Amygdala (tissue), 56 donors: ENCODE measurements at places on chromosomes 3 and 15.

DNA sequence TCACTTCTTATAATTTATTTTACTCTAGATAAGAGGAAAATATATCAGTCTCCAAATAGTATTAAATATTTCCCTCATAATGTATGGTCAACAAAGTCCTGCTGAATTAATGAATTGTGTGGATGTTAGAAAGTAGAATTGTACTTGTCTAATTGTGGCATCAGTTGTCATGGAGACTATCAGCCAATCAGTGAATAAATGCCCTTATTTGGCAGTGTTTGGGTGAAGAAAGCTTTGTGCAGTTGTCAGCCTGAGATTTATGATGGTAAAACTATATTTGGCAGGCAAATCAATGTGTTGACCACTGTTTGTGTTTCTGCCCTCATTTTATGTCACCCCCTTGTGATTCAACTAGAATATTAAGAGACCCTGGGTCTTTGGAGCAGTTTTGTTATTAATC is 293.6 kb upstream of the MDFIC2 start:
- DNase-seq: no peak

GRCh38 chr3:122977746-122978466 is 49.7 kb downstream of the SEMA5B start:
- DNase-seq: no peak

DNA sequence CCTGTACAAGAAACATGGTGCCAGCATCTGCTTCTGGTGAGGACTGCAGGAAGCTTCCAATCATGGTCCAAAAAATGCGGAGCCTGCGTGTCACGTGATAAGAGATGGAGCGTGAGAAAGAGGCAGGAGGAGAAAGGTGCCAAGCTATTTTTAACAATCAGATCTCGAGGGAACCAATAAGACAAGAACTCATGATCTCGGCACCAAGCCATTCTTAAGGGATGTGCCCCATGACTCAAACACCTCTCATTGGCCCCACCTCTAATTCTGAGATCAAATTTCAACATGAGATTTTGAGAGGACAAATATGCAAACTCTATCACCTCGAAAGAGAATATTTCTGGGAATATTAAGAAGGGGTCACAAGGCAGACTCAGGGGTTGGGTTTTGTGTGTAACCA is 107.2 kb downstream of the PYDC2 start:
- DNase-seq: no peak

DNA sequence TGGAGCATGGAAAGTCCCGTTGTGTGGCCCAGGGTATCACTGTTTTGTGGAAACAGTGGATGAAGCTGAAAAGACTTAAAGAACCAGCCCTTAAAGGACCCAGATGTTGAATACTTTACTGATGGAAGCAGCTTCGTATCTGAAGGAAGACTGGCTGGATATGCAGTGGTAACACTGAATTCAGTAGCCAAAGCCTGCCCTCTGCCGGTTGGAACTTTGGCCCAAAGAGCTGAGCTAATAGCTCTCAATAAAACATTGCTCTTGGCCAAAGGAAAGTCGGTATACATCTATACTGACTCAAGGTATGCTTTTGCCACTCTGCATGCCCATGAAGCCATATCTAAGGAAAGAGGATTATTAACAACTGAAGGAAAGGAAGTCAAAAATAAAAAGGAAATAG is 885.4 kb downstream of the PDCD6IP start:
- peak; percentile 21 for DNase-seq

DNA sequence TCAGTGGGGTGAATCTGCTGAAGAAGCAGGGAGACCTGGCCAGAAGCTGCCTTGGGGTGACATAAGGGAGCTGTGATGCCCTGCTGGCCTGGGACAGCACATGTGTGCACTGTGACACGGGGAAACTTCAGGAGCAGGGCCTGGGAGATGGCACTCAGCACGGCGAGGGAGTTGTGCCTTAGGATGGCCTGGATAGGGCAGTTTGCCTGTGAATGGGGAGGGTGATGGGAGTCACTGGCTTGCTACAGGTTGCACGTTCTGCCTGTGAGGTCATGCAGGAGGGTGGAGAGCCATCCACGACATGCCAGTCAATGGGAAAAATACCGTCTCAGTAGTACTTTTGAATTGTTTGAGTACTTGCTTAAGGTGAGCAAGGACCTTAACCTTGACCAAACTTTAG is 76.8 kb upstream of the UBE3A start:
- DNase-seq: no peak

DNA sequence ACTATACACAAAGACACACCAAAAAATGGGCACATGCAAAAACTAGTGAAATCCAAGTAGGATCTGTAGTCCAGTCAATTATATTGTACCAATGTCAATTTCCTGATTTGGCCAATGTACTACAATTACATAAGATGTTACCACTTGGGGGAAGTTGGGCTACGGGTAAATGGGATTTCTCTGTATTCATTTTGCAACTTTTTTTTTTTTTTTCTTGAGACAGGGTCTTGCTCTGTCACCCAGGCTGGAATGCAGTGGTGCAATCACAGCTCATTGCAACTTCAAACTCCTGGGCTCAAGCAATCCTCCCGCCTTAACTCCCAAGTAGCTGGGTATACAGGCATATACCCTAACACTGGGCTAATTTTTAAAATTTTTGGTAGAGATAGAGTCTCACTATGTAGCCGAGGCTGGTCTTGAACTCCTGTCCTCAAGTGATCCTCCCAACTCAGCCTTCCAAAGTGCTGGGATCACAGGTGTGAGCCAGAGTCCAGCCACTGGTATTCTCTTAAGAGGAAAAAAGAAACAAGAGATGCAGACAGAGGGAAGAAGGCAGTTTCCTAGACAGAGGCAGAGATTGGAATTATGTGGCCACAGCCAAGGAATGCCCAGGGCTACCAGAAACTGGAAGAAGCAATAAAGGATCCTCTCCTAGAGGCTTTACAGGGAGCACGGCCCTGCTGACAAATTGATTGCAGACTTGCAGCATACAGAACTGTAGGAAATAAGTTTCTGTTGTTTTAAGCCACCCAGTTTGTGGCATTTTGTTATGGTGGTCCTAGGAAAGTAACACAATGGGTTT is 33.3 kb downstream of the TFDP2 start:
- no peak for DNase-seq

GRCh38 chr3:37902674-37903073 is 41.0 kb downstream of the CTDSPL start:
- no peak for DNase-seq
